ENCODE measurements at places on chromosomes 12 and 14.

DNA sequence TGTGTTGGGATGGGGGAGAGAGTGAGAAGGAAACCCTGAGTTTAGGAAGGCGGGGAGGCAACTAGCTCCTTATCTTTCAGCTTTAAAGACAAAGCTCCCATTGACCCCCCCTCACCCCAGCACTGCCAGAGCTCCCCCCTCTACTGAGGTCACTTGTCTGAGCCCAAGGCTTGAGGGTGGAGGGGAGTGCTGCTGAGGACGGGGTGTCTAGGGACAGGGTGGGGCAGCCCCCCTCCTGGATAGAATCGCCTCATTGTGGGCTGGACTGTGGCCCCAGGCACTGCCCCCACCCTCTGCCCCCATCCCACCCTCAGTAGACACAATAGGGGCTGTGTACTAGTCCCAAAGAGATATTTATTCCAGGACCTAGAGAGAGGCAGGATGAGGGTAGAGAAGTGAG lies 3.0 kb downstream of the ERBB3 start:
- no peak for DNase-seq

GRCh38 chr14:63686926-63687325 lies 40.9 kb downstream of the SGPP1 start:
- no peak for DNase-seq

DNA sequence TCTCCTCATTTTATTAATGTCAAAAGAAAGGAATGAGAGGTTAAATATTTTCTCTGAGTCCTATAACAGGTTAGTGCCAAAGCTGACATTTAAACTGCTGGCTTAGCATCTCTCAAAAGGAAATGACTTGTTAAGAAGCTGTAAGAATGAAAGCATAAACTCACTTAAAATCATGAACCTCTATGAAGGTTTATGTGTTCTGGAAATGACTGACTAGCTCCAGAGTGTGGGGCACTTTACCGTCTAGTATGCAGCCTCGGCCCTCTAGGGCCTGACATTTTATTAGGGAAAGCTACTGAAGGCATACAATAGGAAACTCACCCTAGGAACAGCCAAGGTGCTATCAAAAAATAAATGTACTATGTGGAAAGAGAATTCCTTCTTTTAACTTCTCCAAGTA lies 35.1 kb downstream of the SPX start:
- no peak for DNase-seq

GRCh38 chr14:104119488-104120251 lies 18.7 kb upstream of the KIF26A start:
- DNase-seq: no peak

- peak; percentile 7 for DNase-seq
Measured at GRCh38 chr12:17992002-17992656, 97.9 kb downstream of the RERGL start.

- peak; percentile 38 for DNase-seq
Measured at GRCh38 chr14:22650960-22651521, 6.9 kb upstream of the OR6J1 start.

GRCh38 chr12:26126340-26127284 lies 1.8 kb upstream of the BHLHE41 start:
- DNase-seq: peak; percentile 87

DNA sequence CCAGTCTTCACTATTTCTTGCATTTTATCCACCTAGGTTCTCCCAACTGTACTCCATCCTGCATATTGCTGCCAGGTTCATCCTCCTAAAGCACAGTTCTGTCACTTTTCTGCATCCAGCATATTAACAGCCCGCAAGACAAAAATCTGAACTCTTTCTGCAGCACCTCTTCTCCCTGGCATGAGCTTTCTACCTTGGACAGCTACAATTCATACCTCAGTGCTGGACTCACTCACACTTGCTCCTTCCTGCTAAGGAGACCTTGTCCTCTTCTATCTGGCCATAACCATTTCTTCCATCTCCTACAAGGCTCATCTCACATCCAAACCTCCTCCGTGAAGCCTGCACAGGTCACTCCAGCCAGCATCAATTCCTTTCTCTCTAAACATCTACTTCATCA lies 170.1 kb upstream of the GRIP1 start:
- DNase-seq: no peak

DNA sequence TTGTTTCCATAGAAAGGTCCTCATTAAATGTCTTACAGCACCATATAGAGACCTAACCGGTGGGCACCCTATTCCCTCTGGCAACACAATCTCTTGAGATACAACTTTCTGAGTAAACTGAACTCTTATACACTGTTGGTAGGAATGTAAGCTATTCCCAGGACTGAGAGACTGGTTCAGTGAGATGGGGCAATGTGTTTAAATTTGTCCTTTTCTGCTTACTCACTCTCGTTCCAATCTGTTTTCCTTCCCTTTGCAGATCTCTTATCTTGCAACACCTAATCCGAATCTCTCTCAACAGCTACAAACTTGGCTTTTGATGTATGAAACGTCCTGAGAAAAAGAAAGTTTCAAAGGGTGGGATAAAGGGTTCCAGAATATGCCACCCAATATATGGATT lies 26.1 kb upstream of the ETV6 start:
- peak; percentile 46 for DNase-seq

Measured in EH (cell line).